ELR (cell line): ENCODE measurements at places on chromosomes 6 and 20.

DNA sequence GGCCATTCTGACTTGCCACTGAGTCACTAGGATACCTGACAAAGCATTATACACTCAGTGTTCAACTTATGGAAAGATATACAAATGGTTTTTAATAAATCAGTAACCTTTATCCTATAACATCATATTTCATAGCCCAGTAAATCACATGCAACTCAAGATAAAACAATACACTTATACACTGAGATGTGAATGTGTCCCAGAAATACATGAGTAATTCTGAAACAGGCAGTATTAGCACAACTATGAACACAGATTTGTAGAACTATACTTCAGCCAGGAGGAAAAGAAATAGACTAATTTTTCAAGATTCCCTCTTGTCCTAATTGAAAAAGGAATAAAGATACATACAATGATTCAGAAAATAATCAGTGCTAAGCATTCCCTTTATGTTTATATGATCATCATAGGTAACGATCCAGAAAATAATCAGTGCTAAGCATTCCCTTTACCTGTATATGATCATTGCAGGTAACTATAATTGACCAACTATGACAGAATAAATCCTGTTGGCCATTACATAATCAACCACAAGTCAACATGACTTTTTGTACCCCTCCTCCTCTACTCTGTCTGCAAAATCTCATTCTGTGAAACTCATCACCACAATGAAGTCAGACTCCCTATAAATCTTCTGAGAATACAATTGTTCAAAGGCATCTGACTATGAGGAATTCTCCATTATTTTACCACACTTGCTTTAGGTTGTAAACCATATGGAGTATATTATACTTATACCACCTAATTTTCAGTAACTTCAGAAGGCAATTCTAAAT is 30.3 kb downstream of the HACE1 start:
- DNase-seq: no peak

DNA sequence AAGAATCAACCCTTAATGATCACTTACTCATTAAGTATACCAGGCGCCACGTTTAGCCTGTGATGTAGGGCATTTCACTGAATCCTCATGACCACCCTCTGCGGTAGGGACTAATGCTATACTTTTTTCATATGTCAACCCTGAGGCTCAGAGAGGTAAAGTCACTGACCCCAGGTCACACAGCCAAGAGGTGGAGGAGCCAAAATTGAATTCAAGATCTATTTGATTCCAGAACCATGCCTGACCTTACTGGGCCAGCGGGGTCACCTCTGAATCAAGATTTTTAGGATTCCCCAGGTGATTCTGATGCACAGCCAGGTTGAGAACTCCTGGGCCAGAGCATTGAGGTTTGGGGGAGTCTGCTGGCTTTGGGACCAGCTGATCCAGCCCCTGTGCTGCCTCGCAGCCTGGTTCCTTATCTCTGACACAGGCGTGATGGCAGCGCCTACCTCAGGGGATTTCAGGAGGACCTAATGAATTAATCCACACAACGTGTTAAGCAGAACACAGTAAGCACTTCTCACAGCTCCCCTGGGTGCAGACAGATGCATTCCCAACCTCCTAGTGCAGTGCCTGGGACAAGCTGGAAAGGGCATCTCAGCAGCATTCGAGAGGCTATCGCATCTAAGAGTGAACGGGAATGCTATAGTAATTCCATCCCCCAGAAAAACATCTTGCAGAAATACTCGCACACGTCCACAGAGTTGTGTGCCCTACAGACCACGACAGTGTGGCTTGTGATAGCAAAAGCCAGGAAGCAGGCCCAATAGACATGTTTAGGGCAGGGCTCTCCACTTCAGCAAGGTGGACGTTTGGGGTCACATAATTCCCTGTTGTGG is 101.4 kb upstream of the PTPN1 start:
- no peak for DNase-seq

DNA sequence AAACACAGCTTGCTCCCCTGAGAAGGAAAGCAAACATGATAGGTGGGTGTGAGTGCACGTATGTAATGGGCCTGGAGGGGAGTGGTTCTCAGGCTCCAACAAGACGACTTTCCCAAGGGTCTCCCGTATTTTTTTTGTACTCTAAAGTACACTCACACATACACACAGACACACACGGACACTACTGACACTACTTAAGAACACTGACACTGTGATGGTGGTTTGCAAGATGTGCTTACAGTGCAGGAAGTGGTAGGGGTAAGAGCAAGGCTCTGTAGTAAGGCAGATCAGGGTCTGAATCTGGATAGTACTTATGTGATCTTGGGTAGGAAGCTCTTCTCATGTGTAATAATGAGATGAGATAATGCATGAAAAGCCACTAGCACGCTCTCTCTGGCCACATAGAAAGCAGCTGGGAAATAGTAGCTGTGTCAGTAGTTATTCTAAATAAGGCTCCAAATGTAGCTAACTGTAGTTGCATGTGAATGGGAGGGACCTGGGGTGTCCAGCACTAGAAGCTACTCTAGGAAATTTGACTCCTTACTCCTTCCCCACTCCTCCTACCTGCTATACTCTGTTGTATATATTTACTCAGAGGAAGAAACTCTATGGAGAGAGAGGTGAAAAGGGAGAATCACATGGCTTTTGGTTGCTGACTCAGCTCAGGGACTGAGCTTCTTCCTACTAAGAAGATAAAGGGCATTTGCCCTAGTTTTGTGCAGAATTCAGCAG is 8.4 kb upstream of the ZBTB24 start:
- no peak for DNase-seq

GRCh38 chr6:167760979-167761793 is 65.5 kb upstream of the AFDN start:
- DNase-seq: no peak

- DNase-seq: peak; percentile 30
Measured at GRCh38 chr6:1364791-1365190, 24.6 kb upstream of the FOXF2 start.

DNA sequence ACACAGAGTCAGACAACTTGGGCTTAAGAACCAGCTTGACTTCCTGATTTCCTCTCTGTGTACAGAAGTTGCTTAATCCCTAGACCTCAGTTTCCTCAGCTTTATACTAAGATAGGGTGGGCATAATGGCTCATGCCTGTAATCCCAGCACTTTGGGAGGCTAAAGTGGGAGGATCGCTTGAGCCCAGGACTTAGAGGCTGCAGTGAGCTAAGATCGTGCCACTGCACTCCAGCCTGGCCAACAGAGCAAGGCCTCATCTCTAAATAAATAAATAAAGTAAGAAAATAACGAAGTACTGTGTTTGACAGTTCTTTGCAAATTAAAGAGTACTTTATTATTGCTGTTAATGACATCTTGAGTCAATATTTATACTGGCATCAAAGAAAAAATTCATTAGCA is 41.7 kb downstream of the CNKSR3 start:
- DNase-seq: no peak

GRCh38 chr6:150006961-150007464 is 18.3 kb downstream of the RAET1L start:
- peak; percentile 57 for DNase-seq

DNA sequence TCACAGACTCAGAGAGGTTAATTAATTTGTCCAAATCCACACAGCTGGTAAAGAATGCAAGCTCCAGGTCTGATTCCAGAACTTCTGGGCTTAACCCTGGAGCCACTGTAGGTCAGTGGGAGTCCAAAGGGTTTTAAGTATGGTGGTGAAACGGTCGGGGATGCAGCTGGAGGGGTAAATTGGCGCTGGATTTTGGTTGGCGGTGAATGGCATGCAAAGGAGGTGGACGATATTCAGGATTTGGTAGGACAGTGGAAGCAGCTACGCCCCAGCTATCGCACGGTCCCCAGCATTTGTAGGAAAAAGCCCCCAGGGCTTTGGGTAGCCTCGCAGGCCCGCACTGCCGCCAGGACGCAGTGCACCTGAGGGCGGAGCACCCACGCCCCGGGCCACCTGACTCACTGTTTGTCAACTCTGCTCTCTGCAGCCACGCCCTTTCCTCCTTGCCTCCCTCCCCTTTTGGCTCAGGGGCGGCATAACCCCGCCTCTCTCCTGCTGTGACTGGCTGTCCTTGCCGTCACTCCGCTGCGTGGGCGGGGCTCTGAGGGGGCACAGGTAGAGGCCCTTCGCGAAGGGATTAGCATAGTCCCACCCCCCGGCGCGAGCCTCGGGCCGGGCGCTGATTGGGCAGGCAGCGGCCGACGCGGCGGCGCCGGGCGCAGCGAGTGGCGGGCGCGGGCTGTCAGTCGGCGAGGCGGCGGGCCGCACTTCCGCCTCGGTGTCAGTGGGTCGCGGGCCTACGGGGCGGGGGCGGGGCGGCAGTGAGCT is at the start of gene OSBPL2:
Gene OSBPL2, plus strand, starts transcription at position 721 of the 768 bp plus-strand sequence. CDS start 17,664 bp downstream, outside the sequence.
- DNase-seq: peak; percentile 99

DNA sequence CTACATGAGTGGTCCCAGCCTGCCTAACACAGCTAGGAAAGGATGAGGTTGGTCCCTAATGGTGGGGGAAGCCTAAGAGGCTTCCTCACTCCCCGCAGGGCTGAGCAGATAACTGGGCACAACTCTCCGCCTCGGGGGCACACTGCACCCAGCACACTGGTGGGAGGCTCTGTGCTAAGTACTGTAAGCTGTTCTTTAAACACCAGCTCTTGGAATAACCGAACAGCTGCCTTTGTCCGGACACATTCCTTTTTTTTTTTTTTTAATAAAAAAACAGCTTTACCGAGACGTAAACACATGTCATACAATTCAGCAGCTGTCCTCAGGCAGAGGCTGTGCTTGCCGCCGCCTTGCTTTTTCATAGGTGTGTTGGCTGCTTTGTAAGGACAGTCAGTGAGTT is 6.9 kb downstream of the PSMG4 start:
- DNase-seq: no peak

DNA sequence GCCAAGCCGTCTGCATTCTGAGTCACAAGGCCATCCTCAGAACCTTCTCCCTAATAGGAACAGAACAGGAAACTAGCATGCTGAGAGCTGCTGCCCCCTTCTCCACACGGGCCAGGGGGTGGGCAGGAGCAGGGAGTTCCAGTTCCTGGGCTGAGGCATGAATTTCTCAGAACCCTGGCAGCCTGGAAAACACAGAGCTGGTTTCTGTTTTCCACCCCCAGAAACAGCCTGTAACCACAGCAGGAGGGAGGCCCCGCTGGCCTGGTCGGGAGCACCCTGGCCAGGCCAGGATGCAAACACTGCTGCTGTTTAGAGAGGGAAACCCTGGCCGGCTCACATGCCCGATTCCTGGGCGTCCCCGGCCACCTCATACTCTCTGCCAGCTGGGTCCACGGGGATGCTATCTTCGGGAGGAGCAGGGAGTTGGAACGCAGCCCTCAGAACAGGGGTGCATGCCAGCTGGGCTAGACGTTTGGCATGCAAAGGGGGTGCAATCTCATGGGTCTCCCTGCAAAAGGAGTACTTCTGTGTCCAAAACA is 130.1 kb downstream of the NFATC2 start:
- DNase-seq: peak; percentile 41

- DNase-seq: no peak
Measured at GRCh38 chr6:167691533-167692312, 135.0 kb upstream of the AFDN start.

DNA sequence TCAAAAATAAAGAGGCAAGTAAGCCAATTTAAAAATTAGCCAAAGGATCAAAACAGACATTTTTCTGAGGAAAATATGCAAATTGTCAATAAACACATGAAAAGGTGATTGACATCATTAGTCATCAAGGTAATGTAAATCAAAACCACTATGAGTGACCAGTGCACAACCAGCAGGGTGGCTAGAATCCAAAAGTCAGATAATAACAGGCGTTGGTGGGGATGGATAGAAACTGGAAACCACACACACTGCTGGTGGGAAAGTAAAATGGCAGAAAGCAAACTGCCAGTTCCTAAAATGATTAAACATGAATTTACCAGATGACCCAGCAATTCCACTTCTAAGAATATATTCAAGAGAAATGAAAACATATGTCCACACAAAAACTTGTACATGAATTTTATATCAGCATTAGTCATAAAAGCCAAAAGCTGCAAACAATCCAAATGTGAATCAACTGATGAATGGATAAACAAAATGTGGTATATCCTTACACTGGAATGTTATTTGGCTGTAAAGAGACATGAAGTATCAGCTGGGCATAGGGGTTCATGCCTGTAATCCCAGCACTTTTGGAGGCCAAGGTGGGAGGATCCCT is 74.8 kb upstream of the MBOAT1 start:
- DNase-seq: peak; percentile 38

DNA sequence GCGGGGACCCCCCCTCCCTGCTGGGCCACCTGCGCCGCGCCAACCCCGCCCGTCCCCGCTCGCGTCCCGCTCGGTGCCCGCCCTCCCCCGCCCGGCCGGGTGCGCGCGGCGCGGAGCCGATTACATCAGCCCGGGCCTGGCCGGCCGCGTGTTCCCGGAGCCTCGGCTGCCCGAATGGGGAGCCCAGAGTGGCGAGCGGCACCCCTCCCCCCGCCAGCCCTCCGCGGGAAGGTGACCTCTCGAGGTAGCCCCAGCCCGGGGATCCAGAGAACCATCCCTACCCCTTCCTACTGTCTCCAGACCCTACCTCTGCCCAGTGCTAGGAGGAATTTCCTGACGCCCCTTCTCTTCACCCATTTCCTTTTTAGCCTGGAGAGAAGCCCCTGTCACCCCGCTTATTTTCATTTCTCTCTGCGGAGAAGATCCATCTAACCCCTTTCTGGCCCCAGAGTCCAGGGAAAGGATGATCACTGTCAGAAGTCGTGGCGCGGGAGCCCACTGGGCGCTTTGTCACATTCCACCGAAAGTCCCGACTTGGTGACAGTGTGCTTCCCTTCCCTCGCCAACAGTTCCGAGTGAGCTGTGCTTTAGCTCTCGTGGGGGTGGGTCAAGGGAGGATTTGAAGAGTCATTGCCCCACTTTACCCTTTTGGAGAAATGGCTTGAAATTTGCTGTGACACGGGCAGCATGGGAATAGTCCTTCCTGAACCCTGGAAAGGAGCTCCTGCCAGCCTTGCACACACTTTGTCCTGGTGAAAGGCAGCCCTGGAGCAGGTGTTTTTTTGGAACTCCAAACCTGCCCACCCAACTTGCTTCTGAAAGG is 2.1 kb downstream of the VEGFA start:
- DNase-seq: peak; percentile 75

- DNase-seq: peak; percentile 23
Measured at GRCh38 chr6:140670021-140670420, 1295.6 kb upstream of the CITED2 start.

GRCh38 chr20:59785669-59785959 is 147.8 kb downstream of the SYCP2 start:
- DNase-seq: no peak

DNA sequence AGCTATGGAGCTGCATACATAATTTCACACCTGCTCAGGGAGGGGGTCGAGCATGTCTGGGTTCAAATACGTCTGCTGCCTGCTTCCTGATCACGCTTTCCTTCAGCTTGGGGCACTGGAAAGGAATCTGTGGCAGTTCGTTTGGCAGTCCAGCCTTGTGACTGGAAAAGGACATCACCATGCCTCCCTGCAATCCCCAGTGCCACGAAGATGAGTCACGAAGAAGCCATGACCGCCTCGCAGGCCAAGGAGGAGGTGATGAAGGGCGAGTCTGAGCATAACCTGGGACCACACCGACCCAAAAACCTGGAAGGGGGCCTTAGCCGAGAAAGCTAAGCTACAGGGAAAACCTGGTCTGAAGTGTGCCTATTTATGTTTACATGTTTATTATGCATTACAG is 13.1 kb downstream of the JAG1 start:
- DNase-seq: peak; percentile 38

- DNase-seq: no peak
Measured at GRCh38 chr6:70157086-70157485, 145.8 kb downstream of the COL9A1 start.

- DNase-seq: no peak
Measured at GRCh38 chr6:131669891-131670290, 31.3 kb downstream of the OR2A4 start.

GRCh38 chr6:26141378-26141904 is 54.2 kb downstream of the HFE start:
- no peak for DNase-seq

GRCh38 chr6:53294611-53295010 is 54.1 kb downstream of the ELOVL5 start:
- DNase-seq: no peak

- DNase-seq: peak; percentile 33
Measured at GRCh38 chr6:14200047-14200446, 82.5 kb downstream of the CD83 start.
